Large intestine (tissue), 12 donors: ENCODE measurements at places on chromosomes 6 and 20.

- no peak for DNase-seq
Measured at GRCh38 chr6:42378125-42378524, 73.6 kb downstream of the TRERF1 start.

- DNase-seq = no peak
Measured at GRCh38 chr6:12269110-12269509, 21.1 kb upstream of the EDN1 start.

GRCh38 chr20:47816487-47817451, 31.5 kb upstream of the SULF2 start:
- DNase-seq = no peak

DNA sequence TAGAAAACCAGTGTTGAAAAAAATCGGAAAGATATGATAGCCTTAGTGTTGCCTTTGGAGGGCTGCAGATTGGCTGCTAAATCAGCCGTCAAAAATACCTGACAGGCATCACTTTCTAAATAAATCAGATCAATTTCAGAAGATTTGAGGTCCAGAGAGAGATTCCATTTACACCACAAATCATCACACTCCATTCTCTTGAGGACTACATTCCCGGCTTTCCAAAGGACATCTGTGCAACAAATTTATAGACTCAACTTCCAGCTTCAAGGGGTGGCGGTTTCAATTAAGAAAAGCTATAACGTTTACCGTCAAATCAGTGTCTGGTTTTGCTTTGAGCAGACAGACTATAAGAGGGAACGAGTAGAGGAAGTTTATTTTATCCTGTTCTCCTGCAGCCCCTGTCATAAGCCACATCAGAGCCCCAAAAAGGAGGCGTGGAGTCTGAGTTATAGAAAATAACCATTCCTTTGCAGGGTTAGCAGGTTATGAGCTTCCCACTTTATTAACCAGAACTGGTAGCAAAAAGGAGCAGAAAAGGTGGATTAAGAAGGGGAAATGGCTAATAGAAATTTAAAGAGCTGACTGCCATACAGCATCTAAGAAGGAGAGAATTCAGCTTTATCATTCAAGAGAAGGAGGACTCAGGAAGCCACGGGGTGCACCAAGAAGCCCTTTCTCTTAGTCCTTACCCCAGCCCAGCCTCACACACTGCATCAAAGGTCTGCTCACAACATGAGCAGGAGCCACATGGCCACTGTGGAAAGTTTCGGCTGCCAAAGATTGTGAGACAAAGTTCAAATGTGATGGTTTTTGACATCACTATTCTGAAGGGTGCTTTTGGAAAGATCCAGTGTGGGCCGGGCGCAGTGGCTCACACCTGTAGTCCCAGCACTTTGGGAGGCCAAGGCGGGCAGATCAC, 12.9 kb upstream of the UQCC2 start:
- no peak for DNase-seq

GRCh38 chr6:74492587-74492986, 713.3 kb downstream of the COL12A1 start:
- DNase-seq = no peak

DNA sequence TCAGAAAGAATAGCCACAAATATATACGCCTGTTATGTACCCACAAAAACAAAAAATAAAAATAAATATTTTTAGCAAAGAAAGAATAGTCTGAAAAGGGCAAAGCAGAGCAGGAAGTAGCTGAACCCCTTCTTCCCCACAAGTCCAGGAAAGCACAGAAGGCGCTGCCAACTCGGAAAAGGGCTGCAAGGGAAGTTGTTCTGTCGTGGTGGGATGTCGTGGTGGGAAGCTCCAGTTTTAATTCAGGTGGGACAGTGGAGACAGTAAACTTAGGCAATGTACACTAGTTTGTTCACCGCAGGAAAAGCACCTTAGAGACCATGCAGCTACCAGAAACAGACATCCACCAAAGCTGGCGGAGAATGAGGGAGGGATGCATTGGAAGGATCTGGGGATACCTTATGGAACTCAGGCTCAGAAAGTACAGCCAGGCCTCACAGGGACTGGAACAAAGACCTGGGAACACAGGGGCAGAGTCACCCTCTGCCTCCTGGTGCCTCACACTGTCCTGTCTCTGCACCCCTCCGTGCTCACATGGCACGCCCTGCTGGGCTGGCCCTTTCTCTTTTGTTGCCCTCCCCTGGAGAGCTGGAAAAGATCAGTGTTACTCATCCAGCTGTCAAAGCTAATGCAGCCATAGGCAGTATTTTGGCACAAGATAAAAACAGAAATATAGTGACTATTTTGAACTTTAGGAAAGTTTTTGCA, 3.3 kb upstream of the APMAP start:
- no peak for DNase-seq

DNA sequence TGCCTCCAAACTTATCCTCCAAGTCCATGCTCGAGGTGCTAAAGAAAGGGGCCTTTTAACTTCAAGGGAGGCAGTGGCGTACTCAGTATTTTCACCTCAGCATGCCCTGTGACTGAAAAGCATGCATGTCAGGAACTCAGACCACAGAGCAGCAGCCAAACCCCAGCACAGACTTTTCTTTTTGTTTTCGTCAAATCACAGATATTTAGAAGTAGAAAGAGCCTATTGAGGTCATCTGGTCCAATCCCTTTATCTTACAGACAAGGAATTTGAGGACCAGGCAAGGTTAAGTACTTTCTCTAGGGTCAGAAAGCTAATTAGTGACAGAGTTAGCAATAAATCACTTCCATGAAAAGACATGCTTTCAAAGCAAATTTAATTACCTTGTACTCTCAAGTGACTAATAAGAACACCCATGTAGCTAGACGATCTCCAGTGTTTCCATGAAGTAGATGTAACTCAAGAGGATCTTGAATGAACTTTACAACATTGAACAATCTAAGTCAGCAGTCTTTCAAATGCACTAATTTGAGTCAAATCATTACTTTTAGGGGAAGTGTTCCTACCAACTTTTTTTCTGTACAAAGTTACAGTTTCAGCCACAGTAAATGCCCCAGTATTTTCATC, 35.9 kb downstream of the MOXD1 start:
- no peak for DNase-seq

DNA sequence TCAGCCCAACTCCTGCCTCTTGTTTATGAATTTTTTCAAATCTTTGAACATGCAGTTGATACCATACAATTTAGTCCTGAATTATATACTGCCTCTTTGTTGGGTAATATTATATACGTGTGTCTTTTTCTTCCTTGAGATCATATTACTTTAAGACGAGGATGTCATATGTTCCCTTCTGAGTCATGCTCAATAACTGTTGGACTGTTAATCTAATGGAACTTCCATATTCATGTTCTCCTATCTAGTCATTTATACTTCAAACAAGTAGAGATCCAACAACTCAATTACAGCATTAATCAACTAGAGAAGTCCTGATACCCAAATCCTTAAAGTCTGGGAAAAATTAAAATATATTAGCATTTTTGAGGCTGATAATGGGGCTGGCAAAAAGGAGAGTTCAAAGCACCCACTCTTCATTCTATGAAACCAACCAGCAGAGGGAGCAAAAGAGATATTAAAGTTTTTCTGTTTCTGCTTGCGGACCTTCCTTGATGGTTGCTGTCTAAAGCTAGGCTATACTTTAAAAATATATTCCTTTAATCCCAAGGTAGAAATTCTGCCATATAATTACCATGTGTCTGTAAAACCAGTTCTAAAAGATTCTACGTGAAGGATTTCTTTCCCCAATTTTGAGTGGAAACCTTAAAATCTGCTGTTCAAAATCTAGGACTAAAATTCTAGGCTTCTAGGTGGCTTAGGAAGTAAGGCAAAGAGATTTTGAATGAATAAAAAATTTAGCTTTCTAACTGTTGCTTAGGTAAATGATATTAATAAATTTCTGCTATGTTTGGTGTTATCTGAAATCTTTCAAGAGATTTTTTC, 498.9 kb downstream of the BCKDHB start:
- DNase-seq = no peak

- no peak for DNase-seq
Measured at GRCh38 chr6:97095311-97095850, 170.9 kb downstream of the KLHL32 start.
